ENCODE measurements at places on chromosomes 4 and X. TPM values are rescaled to one million over a fixed set of nuclear protein-coding genes. Genes with fewer than 3 reads are reported as not detected.

Gene DGKK
- total RNA-seq = not detected

Gene C1QTNF7
- not detected for total RNA-seq

Gene PARM1
- 0.44 TPM for total RNA-seq

Gene SORCS2
- 20.7 TPM for total RNA-seq

Gene MTMR8
- total RNA-seq = 1.9 TPM

Gene SPP1
- total RNA-seq = 249 TPM

Gene NHSL2
- total RNA-seq = not detected

Gene ETDA
- total RNA-seq = not detected

Gene ZNF182
- 3.8 TPM for total RNA-seq

Gene AVPR2
- 3.8 TPM for total RNA-seq

Gene MAGIX
- 2.0 TPM for total RNA-seq

Gene CRMP1
- not detected for total RNA-seq

Gene MAOA
- total RNA-seq = 5.0 TPM

Gene SATL1
- not detected for total RNA-seq

DNA sequence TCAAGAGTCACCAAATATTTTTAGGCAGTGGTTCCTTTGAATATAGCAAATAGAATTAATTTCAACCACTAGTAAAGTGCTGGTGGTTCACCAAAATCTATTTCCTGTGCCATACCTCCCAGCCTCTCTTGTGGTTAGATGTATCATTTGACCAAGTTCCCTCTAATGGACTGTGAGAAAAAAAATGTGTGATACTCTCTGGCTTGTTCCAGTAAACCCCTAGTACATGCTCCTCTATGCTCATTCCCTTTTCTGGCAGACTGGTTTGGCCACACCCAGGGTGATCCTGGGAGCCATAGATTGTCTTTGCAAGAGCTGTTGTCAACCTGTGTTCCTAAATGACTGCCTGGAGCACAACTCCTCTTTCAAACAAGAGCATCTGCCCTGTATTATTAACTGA, 109.5 kb downstream of the FRAS1 start:
- no peaks in the 10 kb centered on the region for H3K36me3 ChIP-seq
- no peak overlapping the region for H3K27ac ChIP-seq
- DNase-seq = no peak
- no peak overlapping the region for H3K4me3 ChIP-seq
- H3K4me1 ChIP-seq = no peaks in the 10 kb centered on the region
- H3K27me3 ChIP-seq = no peaks in the 10 kb centered on the region

GRCh38 chrX:15401378-15401777, 17.2 kb upstream of the VEGFD start:
- no peak for DNase-seq
- no peak overlapping the region for H3K4me3 ChIP-seq
- H3K27me3 ChIP-seq = no peaks in the 10 kb centered on the region

DNA sequence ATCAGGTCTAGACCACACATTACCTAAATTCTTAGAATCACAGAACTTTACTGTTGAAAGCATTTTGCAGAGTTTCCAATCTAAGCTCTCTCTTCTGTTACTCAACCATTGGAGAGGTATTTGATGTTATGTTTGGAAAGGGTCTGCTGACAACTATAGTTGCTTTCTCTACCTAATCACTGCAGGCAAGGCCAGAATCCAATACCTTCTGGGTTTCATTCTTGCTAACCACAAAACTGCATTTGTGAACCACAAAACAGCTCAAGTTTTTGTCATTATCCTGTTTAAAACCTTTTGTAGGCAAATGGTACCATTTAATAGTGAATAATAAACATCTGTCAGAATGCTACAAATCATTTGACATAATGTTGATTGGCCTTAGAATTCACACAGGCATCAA, 380.1 kb downstream of the GASK1B start:
- no peak for DNase-seq
- no peaks in the 10 kb centered on the region for H3K4me1 ChIP-seq
- no peak overlapping the region for H3K4me3 ChIP-seq
- H3K27ac ChIP-seq = no peak overlapping the region

DNA sequence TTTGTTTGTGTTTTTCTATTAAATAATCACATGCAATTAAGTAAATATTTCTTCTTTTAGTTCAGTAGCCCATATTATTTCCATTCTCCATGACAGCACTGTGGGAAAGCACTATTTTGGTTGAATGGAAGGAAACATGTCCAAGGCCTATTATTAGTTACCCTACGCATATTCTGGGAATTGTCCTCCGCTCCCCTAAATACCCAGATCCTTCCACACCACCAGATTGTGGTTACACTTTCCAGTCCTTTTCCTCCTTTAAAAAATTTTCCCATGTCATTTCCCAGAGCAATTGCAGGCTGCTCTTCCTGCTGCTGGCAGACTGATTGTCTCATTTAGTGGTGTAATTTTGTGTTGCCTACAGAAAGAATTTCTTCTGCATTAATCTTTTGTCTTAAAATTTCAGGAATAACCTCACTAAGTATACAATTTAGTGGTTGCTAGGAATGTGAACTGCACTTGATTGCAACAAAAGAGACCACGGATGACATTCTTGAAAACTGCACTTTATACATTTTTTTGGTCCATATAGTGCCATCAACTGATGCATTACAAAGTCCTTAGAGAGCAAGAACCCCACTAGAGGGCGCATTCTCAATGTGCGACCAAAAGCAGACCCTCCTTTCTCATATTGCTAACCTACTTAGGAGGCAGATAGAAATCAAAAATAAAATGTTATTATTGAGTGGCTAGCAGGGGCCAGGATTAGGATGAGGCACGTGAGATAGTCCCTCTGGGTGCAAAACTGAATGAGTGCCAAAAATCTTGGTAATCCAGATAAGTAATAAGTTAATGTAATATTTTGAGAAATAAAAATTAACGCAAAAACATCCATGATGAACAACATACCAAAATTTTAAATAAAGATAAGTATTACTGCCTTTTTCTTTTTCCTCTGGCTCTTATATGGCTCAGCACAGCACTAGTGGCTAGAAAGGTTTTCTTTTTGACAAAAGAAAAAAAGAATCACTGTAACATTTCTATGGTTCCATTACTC, 98.8 kb upstream of the IQCM start:
- no peaks in the 10 kb centered on the region for H3K4me1 ChIP-seq
- DNase-seq = peak; percentile 37
- H3K36me3 ChIP-seq = no peaks in the 10 kb centered on the region

GRCh38 chr4:8292478-8293107, 23.0 kb downstream of the HTRA3 start:
- no peak for DNase-seq
- no peak overlapping the region for H3K27ac ChIP-seq
- H3K27me3 ChIP-seq = no peaks in the 10 kb centered on the region
- H3K4me3 ChIP-seq = no peak overlapping the region
- H3K4me1 ChIP-seq = no peaks in the 10 kb centered on the region

GRCh38 chrX:20066968-20067708, 49.6 kb downstream of the MAP7D2 start:
- no peaks in the 10 kb centered on the region for H3K36me3 ChIP-seq
- H3K4me1 ChIP-seq = peaks cover 22% of the 10 kb centered on the region
- H3K4me3 ChIP-seq = peak overlapping the region; percentile 29
- peak overlapping the region; percentile 49 for H3K27ac ChIP-seq

- DNase-seq = no peak
- no peaks in the 10 kb centered on the region for H3K27me3 ChIP-seq
- no peaks in the 10 kb centered on the region for H3K36me3 ChIP-seq
- no peak overlapping the region for H3K27ac ChIP-seq
- H3K4me3 ChIP-seq = peak overlapping the region; percentile 58
Measured at GRCh38 chr4:89055157-89056080, 1.6 kb downstream of the FAM13A start.

- no peak overlapping the region for H3K4me3 ChIP-seq
- no peaks in the 10 kb centered on the region for H3K36me3 ChIP-seq
- peaks cover 13% of the 10 kb centered on the region for H3K4me1 ChIP-seq
- peak; percentile 58 for DNase-seq
- no peak overlapping the region for H3K27ac ChIP-seq
Measured at GRCh38 chr4:11487868-11488544, 59.3 kb upstream of the HS3ST1 start.

- no peak overlapping the region for H3K27ac ChIP-seq
- no peaks in the 10 kb centered on the region for H3K27me3 ChIP-seq
- H3K4me1 ChIP-seq = no peaks in the 10 kb centered on the region
Measured at GRCh38 chr4:54144199-54144598, 44.2 kb downstream of the GSX2 start.

GRCh38 chr4:139208404-139208945, 31.5 kb upstream of the ELF2 start:
- H3K4me1 ChIP-seq = no peaks in the 10 kb centered on the region
- H3K27me3 ChIP-seq = no peaks in the 10 kb centered on the region
- H3K27ac ChIP-seq = no peak overlapping the region
- no peak overlapping the region for H3K4me3 ChIP-seq

GRCh38 chr4:184370711-184371389, 103.5 kb downstream of the IRF2 start:
- H3K27me3 ChIP-seq = no peaks in the 10 kb centered on the region
- H3K4me1 ChIP-seq = 0 out of 2 replicates have a peak, but pooled peaks cover 9% of the 10 kb centered on the region
- no peaks in the 10 kb centered on the region for H3K36me3 ChIP-seq
- H3K27ac ChIP-seq = no peak overlapping the region
- no peak overlapping the region for H3K4me3 ChIP-seq

GRCh38 chr4:3062471-3062870, 11.9 kb downstream of the HTT-AS start:
- no peak overlapping the region for H3K27ac ChIP-seq
- H3K4me1 ChIP-seq = no peaks in the 10 kb centered on the region
- no peak overlapping the region for H3K4me3 ChIP-seq
- DNase-seq = no peak

DNA sequence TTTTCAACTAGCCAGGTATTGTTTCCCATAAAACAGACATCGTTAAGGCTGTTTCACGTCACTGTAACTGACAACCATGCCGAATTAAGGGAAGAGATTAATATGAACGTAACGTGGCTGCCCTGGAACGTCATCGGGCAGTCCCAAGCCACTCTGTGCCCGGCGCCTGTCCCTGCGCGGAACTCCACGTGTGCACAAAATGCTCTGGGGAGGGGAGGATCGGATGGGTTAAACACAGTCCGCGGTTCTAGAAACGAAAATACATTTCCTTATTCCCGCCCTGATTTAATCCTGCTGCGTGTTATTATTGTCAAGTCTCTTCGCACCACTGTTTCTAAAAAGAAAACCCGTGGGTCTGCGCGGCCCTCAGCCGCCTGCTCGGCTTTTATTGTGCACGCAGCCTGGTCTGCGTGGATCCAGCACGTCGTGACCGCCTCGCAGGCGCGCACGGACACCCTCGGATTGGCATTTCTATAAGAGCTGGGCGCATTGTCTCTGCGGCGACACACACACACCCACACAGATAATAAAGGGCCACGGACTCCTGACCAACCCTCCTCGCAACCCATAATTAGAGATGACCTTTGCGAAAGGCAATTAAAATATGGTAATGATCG, 69.6 kb upstream of the BCOR start:
- DNase-seq = no peak
- H3K4me1 ChIP-seq = no peaks in the 10 kb centered on the region
- no peaks in the 10 kb centered on the region for H3K36me3 ChIP-seq
- H3K27ac ChIP-seq = no peak overlapping the region
- no peak overlapping the region for H3K4me3 ChIP-seq

DNA sequence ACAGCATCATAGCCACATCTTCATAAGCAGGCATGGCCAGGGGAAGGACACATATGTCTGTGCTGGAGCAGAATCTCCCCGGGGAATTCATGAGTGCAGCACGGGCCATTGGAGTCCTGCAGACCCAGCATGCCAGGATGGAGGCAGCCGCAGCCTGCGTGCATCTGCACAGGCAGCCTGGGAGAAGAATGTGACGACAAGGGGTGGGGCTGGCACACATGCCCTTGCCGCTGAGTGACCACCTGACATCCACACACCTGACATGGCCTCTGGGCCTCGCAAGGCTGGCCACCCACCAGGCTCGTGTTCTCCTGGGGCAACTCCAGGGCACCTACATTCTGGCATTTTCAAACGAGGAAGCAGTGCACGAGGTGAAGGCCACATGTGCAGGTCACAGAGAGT, 66.2 kb upstream of the AFAP1 start:
- H3K27ac ChIP-seq = no peak overlapping the region
- DNase-seq = no peak
- peaks cover 3% of the 10 kb centered on the region for H3K27me3 ChIP-seq
- H3K4me1 ChIP-seq = no peaks in the 10 kb centered on the region
- no peaks in the 10 kb centered on the region for H3K36me3 ChIP-seq
- H3K4me3 ChIP-seq = no peak overlapping the region

- DNase-seq = no peak
- H3K36me3 ChIP-seq = no peaks in the 10 kb centered on the region
- no peaks in the 10 kb centered on the region for H3K4me1 ChIP-seq
- no peak overlapping the region for H3K27ac ChIP-seq
Measured at GRCh38 chr4:148027201-148027600, 295.3 kb downstream of the ARHGAP10 start.

GRCh38 chr4:100895556-100896197, 377.9 kb upstream of the EMCN start:
- H3K4me3 ChIP-seq = no peak overlapping the region
- no peak overlapping the region for H3K27ac ChIP-seq
- no peaks in the 10 kb centered on the region for H3K27me3 ChIP-seq
- no peak for DNase-seq

GRCh38 chrX:42752730-42753129, 25.2 kb downstream of the PPP1R2C start:
- H3K4me3 ChIP-seq = no peak overlapping the region
- no peaks in the 10 kb centered on the region for H3K27me3 ChIP-seq
- H3K27ac ChIP-seq = no peak overlapping the region
- H3K36me3 ChIP-seq = no peaks in the 10 kb centered on the region
- DNase-seq = no peak

DNA sequence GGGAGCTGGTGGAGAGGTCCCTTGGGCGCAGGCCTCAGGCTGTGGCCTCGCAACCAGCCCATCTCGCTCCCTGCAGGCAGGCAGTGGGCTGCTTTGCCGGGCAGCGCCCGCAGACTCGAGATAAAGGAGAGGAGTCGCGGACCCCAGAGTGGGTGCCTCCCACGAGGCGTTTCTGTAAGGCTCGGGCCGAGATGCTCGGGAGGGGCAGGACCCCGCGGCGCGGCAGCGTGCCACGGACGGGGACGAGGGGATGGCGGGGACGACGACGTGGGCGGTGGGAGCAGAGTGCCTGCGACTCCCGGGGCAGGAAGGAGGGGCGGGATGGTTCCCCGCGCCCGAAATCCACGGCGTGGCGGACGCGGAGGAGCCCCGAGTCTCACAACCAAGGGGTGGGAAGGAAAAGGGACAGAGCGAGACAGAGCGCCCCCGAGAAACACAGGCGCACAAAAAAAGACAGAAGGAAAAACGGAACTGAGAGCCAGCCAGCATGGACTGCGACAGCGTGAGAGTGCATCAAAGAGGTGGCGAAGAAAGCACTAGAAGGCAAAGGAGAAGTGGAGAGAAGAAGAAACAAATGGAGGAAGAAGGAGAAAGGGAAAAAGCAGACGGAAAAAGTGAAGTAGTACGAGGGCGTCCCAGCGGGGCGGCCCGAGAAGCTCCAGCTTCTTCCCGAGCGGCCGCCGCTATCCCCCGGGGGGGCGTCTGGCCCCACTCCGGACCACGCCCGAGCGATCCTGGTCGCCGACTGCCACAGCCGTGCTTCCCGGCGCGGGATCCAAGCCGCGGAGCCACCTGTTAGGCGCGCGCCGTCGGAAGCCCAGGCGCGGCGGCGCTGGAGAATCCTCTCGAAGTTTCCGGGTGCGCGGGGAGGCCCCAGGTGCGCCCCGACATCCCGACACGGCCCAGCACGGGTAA, 1.5 kb downstream of the BEND4 start:
- no peak for DNase-seq
- H3K27me3 ChIP-seq = peaks cover 9% of the 10 kb centered on the region
- H3K4me3 ChIP-seq = no peak overlapping the region
- H3K36me3 ChIP-seq = no peaks in the 10 kb centered on the region
- H3K27ac ChIP-seq = no peak overlapping the region
- no peaks in the 10 kb centered on the region for H3K4me1 ChIP-seq

Measured in PC-9 (cell line).